ENCODE measurements at places on chromosomes 4 and X.

- no peak for DNase-seq
Observed at GRCh38 chr4:141788169-141788915, 152.0 kb downstream of the IL15 start.

DNA sequence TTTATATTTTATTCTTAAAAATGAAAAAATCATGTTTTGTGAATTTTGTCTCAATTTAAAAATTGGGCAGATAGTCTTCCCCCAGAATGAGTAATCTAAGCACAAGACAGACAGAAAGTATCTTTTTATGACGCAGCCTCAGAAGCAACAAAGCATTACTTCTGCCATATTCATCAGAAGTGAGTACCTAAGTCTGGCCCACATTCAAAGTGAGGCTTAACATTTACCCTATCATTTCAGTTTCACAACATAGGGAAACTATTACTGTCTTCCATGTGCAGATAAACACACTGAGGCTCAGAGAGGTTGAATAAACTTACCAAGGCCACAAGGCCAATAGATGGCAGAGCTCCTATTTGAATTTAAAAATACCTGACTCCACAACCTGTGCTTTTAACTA lies 4.4 kb upstream of the PRDX4 start:
- DNase-seq = no peak

- DNase-seq = no peak
Observed at GRCh38 chr4:54090804-54091623, 8.9 kb upstream of the GSX2 start.

DNA sequence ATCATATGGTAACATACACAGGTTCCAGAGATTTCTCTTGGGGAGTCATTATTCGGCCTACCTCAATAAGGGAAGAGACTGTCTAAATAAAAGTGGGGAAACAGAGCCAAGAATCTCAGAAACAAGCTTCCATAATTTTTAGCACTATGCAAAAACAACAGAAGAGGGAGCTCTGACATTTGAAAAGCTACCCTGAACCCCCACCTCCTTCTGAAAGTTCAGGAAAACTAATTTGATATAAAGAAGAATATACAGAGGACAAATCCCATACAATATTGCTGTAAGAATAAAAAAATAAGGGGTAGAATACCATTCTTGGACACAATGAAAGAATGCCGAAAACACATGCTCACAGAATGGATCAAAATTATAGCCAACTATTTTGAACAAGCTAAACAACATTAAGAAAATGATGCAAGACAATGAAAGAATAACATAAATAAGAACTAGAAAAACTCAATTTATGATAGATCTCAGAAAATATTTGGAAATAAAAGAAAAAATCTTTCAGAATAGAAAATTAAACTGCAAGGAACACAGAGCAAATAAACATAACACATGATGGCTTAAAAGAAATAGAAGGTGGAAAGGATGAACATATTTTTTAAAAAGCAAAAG lies 14.4 kb upstream of the ZNF41 start:
- DNase-seq = no peak

DNA sequence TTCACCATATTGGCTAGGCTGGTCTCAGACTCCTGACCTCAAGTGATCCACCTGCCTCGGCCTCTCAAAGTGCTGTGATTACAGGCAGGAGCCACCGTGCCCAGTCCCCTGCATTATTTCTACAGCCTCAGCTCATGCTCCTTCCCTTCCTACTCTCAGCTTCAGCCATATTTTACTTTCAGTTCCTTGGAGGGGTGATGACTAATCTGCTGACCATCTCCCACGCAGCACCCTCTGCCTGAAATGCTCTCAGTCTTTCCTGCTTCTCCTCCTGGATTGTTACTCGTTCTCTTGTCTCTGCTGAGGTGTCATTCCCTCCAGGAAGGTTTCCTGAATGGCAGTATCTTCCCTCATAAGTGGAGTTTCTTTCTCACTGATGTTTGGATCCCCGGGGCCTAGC lies 63.3 kb downstream of the MOSPD2 start:
- no peak for DNase-seq

DNA sequence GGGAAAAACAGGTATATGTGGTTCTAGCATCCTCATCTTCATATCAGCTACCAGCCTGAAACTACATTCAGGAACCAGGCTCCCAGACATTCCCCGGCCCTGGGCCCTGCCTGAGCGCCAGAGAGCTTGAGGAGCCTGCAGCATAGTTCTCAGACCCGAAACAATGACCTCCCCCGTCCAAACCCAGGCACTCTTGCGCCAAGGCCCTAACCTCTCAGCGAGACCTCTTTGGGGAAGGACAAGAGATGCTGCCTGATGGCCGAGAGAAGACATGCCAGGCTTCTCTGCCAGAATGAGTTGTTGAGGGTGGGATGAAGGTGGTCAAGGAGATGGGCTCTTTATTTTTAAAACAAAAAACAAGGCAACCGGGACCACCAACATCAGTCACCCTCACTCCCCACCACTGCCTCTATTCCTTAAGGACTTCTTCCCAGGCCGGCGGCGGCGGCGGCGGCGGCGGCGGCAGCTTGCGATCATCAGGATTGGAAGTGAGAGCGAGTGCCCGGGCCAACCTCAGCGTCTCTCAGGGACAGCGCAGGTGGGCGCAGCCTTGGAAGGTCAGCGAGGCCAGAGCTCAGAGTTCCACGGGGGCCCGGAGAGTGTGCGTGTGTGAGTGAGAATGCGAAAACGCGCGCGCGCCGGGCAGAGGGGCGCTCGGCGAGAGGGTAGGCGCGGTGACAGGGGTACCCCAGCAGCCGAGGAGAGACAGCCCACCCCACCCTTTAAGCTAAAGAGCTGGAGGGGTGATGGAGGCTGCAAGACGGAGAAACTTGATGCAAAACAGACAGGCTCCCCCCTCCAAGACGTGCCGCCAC lies 601 bp downstream of the INPP4B start:
- DNase-seq = no peak

DNA sequence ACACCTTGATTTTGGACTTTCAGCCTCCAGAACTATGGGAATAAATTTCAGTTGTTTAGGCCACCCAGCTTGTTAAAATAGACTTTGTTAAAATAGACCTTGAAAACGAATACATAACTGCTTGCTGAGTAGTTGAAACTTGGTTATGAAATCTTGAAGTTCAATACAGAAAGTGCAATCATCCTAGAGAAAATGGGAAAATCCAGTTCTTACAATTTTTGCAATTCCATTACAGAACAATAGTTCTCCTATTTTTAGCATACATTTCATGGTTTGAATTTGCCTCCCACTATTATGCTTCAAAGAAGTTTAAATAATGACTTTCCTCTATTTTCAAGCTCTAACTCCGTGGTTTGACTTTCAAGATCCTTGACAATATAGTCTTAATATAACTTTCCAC lies 10.5 kb downstream of the TLR1 start:
- no peak for DNase-seq

GRCh38 chrX:15749642-15750610 lies 11.9 kb downstream of the CA5B start:
- DNase-seq = no peak
